GM12892 (cell line): ENCODE measurements at places on chromosomes 6 and 20.

GRCh38 chr20:53763707-53764414 lies 170.2 kb upstream of the ZNF217 start:
- DNase-seq: no peak

GRCh38 chr20:61510778-61511330 lies 258.8 kb downstream of the CDH4 start:
- DNase-seq: no peak

- no peak for DNase-seq
Observed at GRCh38 chr6:157491571-157492232, 110.7 kb downstream of the ZDHHC14 start.

DNA sequence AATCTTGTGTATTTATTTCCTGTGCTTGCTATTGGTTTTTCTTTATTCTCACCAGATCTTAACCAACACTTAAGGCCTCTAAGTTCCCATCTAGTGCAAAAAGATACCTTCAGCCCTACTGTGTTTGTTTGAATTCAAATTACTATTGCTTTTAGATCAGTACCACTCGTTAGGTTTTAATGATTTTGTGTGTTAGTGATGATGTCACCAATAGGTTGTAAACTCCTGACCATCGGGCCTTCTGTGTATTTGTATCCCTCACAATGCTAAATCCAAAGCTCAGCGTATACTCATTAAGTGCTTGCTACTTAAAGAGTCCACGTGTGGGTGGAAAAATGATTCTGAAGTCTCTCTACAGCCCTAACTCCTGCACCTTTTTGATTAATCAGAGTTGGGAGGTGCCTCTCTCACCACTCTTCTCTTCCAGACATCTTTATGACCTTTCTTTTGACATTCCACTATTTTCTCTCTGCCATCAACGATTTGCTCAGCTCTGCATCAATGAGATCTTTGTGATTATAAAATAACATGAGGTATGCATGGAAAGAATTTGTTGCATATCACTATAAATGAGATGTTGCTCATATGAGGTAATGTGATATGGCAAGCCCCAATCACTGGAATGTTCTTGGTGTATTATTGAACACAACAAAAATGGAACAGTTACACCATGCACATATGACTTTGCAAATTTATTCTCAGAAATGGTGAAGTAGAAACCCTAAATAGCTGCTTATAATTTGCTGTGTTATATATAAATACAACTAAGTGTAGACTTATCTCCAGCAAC lies 55.1 kb upstream of the LAMA2 start:
- no peak for DNase-seq

- DNase-seq: no peak
Observed at GRCh38 chr6:30957716-30958115, 16.9 kb downstream of the MUCL3 start.

DNA sequence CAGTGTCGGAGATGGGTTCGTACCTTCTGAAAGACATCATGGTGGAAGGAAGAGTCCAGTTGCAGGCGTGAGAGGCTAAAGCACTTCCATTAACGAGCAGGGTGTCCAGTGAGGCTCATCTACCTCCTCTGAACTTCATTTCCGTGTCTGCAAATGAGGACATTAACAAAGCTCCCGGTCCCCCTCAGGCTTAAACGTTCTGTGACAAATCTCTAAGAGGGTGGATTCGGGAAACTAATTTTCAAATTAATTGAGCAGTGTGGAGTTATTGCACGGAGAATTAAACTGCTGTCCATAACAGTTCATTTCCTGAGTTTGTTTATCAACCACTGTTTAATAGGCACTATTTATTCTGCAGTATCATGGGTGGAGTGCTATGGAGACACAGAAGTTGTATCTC lies 68.2 kb downstream of the TRMT6 start:
- DNase-seq: no peak
